Fibroblast of skin of left quadriceps (primary cell): ENCODE measurements at places on chromosomes 1 and 21.
A peak's percentile ranks its signal among the peaks of the same experiment; 100 is the strongest.

GRCh38 chr1:228347181-228347580, 59.5 kb downstream of the TRIM11 start:
- DNase-seq = no peak

DNA sequence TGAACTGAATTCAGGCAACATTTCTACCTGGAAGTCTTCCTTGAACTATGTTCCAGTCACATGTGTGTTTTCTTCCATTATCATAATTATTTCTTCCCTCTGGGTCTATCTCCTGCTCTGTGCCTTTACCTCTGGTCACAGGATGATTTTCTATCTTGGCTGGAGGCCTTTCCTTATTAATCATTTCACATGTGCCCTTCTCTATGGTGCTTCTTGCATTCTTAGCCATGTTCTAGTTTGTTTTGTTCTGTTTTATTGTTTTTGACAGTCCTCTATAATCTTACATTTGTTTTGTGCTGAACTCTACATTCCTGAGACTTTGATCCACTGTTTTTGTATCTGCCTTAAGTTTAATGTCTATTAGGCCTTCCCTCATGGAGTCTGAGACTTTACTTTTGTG, 51.0 kb downstream of the SGIP1 start:
- no peak for DNase-seq

- no peak for DNase-seq
Measured at GRCh38 chr21:44867464-44867863, 6.0 kb downstream of the PTTG1IP start.

- DNase-seq = peak; percentile 40
Measured at GRCh38 chr1:234154320-234155251, 218.7 kb upstream of the COA6 start.

DNA sequence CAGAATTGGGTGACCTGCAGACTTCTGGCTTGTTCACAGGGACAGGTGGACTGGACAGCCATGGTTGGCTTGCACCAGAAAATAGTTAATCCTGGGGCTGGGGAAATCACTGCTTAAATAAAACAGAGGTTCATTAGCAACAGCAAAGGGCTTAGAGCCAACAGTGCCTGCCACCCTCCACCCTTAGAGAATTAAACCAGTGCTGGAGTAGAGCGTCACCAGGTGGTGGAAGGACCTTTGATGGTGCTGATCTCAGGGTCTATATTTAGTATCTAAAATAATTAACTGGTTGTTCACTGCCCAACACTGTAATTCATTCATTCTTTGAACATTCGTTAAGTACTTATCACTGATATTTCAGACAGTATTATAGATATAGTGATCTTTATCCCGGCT, 34.7 kb upstream of the PDE9A start:
- DNase-seq = no peak

DNA sequence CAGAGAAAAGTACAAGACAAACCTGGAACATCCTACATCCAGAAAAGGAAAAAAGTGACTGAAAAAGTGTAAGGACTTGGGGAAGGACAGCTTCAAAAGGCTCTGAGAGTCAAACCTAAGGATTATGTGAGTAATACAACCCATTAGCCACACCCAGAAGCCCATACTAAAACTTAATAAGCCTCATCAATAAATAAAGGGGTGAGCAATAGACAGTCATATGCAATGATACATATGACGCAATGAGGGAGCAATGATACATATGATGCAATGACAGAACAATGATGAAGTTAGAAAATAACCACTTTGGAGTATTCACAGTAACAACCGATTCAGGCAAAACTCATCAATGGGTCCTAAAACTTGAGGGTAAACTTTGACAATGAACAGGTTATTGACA, 50.1 kb downstream of the BRWD1 start:
- DNase-seq = peak; percentile 17

DNA sequence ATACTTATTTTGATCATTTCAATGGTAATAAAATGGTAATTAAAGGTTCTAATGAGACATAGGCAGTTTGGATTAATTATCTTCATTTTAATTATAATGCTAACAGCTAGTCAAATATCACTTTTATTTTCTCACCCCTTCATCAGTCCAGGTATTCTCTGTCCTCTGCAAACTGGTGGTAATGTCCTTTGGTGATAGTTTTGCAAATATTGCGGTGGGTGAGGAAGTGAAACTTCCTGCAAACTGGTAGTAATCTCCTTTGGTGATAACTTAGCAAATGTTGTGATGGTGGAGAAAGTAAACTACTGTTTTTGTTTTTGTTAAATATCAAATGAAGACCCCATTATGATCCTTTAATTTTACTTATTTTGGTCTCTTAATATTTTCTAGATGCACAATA, 209.0 kb downstream of the AMY1C start:
- DNase-seq = no peak

DNA sequence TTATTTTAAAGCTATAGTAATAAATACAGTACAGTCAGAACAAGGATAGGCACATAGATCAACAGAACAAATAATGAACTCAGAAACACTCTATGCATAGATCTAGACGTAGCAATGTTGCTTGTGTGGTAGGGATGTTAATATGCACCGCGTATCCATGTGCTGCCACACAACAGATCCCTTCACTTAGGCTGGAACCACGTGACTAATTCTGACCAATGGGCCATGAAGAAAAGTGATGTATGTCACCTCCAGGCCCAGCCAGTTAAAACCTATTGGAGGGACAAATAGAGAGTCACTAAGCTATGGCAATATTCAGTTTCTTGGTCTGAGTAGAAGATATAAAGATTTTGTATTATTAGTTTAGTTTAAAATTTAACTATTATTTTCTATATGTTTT, 91.4 kb downstream of the ADAMTS1 start:
- DNase-seq = no peak

DNA sequence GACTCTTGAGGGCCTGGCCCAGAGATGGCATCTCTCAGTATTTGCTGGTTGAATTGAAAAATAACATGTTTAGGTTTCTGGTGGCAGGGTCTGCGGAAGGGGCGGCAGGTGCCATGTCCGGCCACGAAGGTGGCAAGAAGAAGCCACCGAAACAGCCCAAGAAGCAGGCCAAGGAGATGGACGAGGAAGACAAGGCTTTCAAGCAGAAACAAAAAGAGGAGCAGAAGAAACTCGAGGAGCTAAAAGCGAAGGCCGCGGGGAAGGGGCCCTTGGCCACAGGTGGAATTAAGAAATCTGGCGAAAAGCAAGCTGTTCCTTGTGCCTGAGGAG, 14.3 kb upstream of the FGR start:
- DNase-seq = no peak
